Head of caudate nucleus (tissue), 42 donors: ENCODE measurements at places on chromosomes 7 and 10.

GRCh38 chr10:92291921-92292845 lies 1.2 kb downstream of the MARCHF5 start:
- DNase-seq: peak; percentile 39

GRCh38 chr10:76316234-76316633 lies 884.8 kb downstream of the LRMDA start:
- DNase-seq: no peak

DNA sequence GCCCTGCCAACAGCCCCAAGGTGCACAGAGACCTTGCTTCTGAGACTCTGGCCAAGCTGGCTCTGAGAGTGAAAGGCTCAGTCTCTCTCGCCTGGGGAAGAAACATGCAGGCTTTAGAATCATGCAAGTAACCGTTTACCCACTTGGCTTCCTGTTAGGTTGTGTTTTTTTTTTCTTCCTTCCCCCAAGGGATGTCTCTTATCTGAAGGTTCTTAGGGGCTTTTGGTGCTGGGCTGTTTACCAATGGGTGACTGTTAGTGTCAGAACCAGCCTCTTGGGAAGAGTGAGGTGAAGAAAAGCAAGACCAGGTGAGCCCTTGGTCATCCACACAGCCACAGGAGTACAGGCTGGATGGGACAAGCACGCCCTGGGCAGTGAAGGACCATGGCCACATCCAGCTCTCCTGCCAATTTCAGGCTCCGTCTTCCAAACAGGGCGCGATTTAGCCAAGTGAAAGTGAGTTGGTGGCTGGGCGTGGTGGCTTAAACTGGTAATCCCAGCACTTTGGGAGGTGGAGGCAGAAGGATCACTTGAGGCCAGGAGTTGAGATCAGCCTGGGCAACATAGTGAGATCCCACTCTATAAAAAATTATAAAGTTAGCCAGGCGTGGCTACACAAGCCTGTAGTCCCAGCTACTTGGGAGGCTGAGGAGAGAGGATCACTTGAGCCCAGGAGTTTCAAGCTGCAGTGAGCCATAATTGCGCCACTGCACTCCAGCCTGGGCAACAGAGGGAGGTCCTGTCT lies 76.3 kb upstream of the CUX1 start:
- no peak for DNase-seq

DNA sequence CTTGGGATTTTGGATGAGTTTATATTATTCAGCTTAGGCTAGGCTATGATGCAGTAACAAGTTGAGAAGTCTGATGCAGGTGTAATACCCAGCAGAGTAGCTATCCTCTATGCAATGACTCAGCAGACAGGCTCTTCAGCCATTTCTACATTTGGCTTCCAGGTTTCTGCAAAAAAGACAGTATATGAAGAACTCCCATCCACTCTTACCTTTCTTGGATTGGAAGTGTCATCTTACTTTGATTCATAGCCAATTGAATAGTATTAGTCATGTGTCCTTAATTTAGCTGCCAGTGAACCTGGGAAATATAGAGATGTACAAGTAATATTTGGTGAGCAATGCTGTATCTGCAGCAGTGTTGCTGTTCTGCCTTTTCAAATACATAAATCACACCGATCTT lies 127.8 kb upstream of the NPSR1 start:
- no peak for DNase-seq

DNA sequence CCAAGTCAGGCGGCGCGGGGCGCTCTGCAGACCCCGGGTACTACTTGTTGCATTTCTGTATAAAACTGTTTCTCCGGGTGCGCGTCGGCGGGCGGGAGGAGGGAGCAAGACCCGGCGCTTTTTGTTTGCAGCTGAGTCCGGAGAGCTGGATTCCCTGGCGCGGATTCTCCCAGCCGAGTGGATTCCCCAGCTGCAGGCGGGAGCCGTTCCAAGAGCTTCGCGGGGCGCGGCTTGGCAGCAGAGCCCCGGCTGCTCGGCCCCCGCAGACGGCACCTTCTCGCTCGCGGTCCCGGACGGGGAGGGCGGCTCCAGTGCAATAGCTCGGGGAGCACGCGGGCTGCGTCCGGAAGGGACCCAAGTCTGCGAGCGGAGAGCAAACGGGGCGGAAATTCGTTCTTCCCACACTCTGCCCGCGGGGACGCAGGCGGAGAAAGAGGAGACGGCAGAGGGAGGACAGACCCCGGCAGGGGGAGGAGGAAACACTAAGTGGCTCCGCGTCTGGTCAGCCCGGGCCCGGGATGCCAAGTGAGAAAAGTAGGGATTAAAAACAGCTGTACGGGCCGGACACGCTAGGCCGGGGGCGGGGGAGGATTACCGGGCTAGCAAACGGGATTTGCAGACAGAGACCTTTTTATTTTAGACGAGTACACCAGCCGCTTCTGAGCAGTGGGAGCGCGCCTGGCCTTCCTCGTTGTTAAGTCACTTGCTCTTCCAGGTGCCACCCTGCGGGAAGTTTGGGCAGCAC lies at the start of gene TRIL:
Gene TRIL (minus strand): TSS at position 96 of the 745 bp plus-strand sequence. CDS start 284 bp downstream, outside the sequence.
- DNase-seq: peak; percentile 88
